ENCODE measurements at places on chromosomes 7 and 10. TPM values are rescaled to one million over a fixed set of nuclear protein-coding genes. Genes with fewer than 3 reads are reported as not detected.

- 0 out of 2 replicates have a peak, but pooled peaks cover 15% of the 10 kb centered on the region for H3K36me3 ChIP-seq
- no peak for DNase-seq
Observed at GRCh38 chr7:75072981-75073283, 670 bp downstream of the RCC1L start.

DNA sequence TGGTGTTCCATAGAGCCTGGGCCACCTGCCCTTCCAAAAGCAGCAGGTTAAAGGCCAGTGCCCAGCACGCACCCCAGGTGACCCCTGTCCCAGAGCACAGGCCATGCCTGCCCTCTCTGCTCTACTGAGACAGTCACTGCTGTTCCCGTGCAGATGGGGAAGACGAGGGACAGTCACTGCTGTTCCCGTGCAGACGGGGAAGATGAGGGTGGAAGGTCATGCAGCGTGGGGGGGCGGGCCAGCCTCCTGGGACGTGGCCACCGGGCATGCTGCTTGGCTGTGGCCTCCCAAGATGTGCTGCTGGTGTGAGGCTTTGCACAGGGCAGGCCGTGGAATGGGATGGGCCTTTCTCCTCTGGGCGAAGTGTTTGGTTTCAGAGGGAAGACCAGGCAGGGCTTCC is 18.4 kb downstream of the LRRC27 start:
- no peaks in the 10 kb centered on the region for H3K4me1 ChIP-seq
- DNase-seq = no peak
- no peaks in the 10 kb centered on the region for H3K27me3 ChIP-seq
- no peaks in the 10 kb centered on the region for H3K36me3 ChIP-seq

- H3K27me3 ChIP-seq = no peaks in the 10 kb centered on the region
- no peak for DNase-seq
- no peaks in the 10 kb centered on the region for H3K4me1 ChIP-seq
- no peaks in the 10 kb centered on the region for H3K36me3 ChIP-seq
- no peak overlapping the region for H3K27ac ChIP-seq
- no peak overlapping the region for H3K4me3 ChIP-seq
Observed at GRCh38 chr7:15778191-15778590, 91.7 kb upstream of the MEOX2 start.

- no peak for DNase-seq
- peaks cover 13% of the 10 kb centered on the region for H3K4me1 ChIP-seq
- H3K27me3 ChIP-seq = no peaks in the 10 kb centered on the region
Observed at GRCh38 chr10:88062385-88062784, 199.0 kb downstream of the PTEN start.

DNA sequence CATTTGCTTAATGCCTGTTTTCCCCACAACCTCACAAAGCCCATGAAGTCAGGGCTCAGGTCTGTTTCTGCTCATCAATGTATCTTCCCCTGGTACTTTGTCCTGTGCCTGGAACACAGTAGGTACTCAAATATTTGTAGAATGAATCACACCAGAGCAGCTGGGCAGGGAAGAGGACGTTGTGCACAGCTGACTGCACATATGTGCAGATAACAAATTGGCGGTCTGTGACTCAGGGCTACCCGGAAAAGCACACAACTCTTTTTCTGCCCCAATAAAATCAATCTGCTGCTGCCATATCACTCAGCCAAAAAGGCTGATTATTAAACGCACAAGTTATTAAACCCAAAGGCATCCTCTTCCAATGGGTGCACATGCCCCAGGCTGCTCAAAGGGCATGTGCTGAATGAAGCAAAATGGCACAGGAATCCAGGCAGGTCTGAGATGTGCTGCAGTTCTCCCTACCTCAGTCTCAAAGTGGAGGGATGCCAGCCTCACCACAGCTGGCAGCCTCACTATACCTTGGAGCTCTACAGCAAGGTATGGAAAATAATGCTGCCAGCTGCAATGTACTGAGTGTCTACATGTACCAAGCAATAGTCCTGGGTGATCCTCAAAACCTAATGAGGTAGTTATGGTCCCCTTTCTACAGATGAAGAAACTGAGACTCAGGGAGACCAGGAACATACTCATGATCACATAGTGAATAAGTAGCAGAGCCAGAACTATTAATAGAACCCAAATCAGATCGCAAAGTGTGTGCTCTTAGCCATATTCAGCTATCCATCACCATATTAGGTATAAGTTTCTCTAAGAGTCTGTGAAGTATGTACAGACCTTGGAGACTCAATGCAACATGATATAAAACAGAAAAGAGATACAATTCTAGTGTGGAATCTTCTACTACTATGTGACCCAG is 43.4 kb downstream of the SORBS1 start:
- no peaks in the 10 kb centered on the region for H3K27me3 ChIP-seq
- H3K27ac ChIP-seq = no peak overlapping the region
- H3K36me3 ChIP-seq = no peaks in the 10 kb centered on the region
- peak; percentile 8 for DNase-seq
- peaks cover 9% of the 10 kb centered on the region for H3K4me1 ChIP-seq

DNA sequence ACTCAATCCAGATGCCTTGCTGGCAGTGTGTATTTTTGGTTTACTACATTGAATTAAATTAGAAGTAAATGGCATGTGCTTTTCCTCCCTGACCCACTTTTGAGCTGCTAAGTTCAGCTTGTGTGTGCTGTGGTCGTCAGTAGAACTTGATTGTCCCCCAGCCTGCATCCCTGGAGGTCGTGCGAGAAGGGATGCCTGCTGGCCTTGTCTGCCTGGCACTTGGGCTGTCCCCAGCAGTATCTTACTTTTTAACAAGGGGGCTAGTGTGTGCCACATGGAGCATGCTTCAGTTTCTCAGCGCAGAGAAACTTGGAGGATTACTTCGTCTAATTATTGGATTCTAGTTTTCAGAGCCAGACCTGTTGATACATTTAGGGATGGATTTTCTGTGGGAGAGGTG is 80.2 kb downstream of the ADCY1 start:
- H3K36me3 ChIP-seq = no peaks in the 10 kb centered on the region
- DNase-seq = no peak
- no peak overlapping the region for H3K4me3 ChIP-seq
- no peak overlapping the region for H3K27ac ChIP-seq
- peaks cover 69% of the 10 kb centered on the region for H3K27me3 ChIP-seq

DNA sequence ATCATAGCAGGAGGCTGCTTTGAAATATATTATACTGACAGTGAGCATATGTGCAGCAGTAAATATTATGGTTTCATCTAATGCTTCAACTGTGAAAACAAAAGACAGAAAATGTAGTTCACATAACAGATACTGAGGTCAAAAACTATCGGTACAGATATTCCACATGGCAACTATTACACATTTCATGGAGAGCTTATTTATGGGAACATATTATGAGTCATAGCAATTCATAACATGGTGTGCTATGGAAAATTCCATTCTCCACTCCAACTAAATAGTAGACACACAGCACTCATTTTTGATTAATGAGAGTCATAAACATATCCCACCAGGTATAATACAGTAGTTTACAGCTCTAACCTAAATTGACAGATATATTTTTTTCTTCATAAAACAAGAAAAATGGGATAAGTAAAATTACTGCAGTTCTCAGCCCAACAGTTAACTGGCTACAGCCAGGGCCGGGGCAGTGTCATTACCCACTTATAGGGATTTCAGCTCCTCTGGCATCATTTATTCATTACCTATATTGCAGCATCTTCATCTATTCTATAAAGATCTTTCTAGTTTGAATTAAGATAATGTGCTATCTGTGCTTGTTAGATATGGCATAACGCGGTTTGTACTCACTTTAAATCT is 475.6 kb upstream of the KLF6 start:
- no peak for DNase-seq
- H3K27ac ChIP-seq = no peak overlapping the region
- no peaks in the 10 kb centered on the region for H3K4me1 ChIP-seq
- H3K27me3 ChIP-seq = no peaks in the 10 kb centered on the region
- H3K4me3 ChIP-seq = no peak overlapping the region

DNA sequence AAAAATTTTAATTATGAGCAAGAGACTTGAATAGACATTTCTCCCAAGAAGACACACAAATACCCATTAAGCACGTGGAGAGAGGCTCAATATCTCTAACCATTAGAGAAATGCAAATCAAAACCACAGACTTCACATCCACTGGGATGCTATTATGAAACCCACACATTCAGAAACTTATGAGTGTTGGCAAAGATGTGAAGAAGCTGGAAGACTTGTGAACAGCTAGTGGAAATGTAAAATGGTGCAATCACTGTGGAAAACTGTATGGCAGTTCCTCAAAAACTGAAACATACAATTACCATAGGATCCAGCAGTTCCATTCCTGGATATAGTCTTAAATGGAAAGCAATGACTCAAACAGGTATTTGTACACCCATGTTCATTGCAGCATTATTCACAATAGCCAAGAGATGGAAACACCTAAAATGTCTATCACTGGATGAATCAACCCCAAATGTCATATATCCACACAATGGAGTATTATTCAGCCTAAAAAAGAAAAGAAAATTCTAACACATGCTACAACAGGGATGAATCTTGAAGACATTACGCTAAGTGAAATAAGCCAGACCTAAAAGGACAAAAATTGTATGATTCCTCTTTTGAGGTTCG is 53.5 kb upstream of the FRMD4A start:
- no peak overlapping the region for H3K4me3 ChIP-seq
- DNase-seq = no peak
- no peaks in the 10 kb centered on the region for H3K36me3 ChIP-seq
- H3K27ac ChIP-seq = no peak overlapping the region
- peaks cover 19% of the 10 kb centered on the region for H3K27me3 ChIP-seq

GRCh38 chr7:155343661-155344121 is 46.0 kb downstream of the INSIG1 start:
- H3K27ac ChIP-seq = no peak overlapping the region
- no peak overlapping the region for H3K4me3 ChIP-seq
- peaks cover 50% of the 10 kb centered on the region for H3K27me3 ChIP-seq
- DNase-seq = no peak

DNA sequence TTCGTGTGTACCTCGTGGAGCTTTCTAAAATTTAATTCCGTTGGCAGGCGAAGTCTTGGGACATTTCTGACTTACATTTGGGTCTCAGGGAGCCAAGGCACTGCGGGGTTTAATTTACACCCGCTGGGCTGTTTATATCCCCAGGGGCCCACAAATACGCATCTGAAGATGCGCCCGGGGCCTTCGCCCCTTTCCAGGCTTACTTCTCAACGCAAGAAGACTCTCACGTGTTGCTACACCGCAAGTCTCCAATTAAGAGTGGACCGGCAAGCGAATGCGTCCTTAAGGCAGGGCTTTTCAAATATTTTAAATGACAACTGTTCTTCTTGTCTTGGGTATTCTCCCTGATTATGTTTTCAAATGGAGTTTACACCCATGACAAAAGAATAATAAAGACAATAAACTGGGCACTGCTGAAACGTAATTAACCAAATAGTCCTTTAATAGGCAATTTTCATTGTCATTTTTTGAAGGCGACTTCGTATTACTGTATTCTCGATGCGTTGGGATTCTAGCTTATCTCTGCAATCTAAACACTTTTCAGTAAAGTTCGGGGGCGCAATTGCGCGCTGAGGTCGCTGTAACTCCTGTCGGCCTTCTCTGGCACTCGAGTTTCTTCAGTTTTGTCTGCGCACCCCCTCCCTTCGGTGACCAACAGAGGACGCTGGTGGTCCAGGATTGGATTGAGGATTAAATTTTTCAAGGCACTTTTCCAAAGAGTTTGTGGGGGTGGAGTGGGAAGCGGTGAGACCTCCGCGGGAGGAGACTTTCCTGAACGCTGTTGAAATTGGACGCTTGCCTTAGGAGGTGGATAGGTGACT is 837 bp upstream of the IGFBP3 start:
- H3K36me3 ChIP-seq = peaks cover 1% of the 10 kb centered on the region
- no peak overlapping the region for H3K4me3 ChIP-seq
- no peak for DNase-seq
- H3K27me3 ChIP-seq = no peaks in the 10 kb centered on the region
- peaks cover 48% of the 10 kb centered on the region for H3K4me1 ChIP-seq
- H3K27ac ChIP-seq = no peak overlapping the region

DNA sequence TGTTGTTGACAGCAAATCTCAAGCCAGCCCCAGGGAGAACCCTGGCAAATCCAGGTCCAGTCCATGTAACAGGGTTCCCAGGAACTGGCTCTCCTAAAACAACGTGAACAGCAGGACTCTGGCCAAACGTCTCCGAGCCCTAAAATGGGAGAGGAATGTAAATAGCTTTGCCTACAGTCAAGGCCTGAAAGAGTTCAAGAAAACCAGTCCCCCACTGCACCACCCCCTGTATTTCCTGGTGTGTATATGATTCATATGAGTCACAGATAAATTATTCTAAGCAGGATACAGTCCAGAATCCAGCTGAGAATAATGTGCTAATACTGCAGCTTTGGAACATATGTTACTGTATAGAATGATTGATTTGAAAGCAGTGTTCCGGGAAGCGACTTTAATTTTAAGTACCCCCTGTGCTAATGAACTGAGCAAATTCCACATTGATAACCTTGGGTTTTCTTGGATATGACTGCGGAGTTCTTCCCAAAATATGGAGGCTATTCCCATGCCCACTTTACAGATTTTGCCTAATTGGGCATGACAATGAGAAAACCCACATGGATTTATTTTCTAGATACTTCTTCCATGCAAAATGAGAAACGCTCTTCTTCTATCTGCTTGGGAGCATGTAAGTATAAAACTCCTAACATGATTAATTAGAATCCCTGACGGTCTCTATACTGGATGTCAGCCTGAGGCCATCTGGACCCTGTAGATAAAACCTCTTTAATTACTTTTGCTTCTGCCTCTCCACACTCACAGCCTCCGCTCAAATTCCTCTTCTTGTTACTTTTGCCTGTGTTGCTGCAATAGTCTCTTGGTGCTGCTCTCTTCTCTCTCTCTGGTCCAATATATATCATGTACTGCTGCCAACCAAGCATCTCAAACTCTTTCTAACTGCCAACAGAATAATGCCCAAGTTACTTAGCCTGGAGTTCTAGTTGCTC is 50.2 kb downstream of the LAMB4 start:
- no peak overlapping the region for H3K27ac ChIP-seq
- H3K36me3 ChIP-seq = no peaks in the 10 kb centered on the region
- peaks cover 10% of the 10 kb centered on the region for H3K4me1 ChIP-seq
- H3K4me3 ChIP-seq = no peak overlapping the region
- peak; percentile 65 for DNase-seq

DNA sequence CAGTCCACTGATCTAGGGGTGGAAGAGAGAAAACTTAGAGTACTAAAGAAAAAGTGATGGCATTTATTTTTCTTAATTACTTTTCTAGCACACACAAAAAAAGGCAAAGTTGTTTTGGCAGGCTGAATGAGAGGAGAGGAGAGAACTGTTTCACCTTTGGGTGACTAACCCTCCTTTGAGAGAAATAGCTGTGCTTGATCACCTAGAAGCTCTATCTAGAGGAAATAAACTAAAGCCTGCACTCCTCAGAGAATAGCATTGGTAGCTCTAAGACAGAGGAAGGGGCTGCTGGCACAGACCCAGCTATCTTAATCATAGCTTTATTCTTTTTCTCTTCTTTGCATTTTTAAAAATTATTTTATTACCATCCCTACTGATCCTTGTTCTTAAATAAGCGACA is 6.3 kb downstream of the TMEM243 start:
- DNase-seq = no peak
- no peaks in the 10 kb centered on the region for H3K27me3 ChIP-seq
- H3K4me1 ChIP-seq = 0 out of 2 replicates have a peak, but pooled peaks cover 3% of the 10 kb centered on the region
- no peaks in the 10 kb centered on the region for H3K36me3 ChIP-seq
- H3K4me3 ChIP-seq = no peak overlapping the region
- no peak overlapping the region for H3K27ac ChIP-seq

UPF2 gene
- 18.4 TPM for total RNA-seq

BCAP29 gene
- total RNA-seq = 58.3 TPM
